Muscle of back (tissue), 13 donors: ENCODE measurements at places on chromosomes 13 and 19. TPM values are rescaled to one million over a fixed set of nuclear protein-coding genes. Genes with fewer than 3 reads are reported as not detected.

DNA sequence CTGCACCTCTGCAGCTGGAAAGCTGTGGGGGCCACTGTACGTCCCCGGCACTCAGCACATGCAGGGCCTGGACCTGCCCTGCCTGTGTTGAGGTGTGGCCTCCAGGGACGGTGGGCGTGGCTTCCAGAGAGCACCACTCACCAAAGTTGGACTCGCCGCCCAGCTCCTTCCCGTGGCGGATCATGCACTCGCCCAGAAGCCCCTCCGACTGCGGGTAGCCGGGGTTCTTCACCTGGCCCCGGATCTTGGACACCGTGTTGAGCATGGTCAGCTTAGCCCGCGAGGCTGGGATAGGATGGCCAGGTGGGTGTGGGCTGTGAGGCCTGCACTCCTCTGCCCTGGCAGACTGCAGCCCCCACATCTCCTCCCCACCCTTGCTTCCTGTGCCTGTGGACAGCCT is 22.0 kb downstream of the MPND start:
- no peak for DNase-seq

DNA sequence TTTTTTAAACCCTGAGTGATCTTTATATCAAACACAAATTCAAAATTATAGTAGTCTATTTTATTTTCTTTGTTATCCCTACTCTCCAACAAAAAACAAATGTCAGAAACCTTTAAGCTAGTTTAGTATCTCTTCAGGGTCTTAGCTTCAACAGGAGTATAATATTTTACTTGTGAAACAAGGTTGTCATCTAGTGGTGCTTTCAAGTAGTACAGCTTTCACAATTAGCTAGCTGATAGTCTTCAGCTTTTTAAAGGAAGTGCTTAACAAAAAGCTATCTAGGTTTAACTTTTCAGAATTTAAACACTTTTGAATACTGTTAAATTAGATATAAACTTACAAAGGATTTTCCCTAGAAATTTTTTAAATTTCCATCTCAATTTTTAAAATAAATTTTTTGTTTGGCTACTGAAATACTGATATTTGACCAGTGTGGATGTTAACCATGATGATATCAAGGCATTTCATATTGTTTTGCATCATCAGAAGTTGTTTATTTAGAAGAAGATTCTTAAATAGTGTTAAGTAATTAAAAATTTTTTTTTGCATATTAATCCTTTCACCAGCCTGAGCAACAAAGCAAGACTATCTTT is 34.2 kb downstream of the TDRD3 start:
- DNase-seq, result peak; percentile 51

MEIOSIN gene
- polyA plus RNA-seq, result not detected

GRCh38 chr13:58083064-58083463 is 451.5 kb downstream of the PCDH17 start:
- DNase-seq, result no peak

URAD gene
- not detected for polyA plus RNA-seq

DNA sequence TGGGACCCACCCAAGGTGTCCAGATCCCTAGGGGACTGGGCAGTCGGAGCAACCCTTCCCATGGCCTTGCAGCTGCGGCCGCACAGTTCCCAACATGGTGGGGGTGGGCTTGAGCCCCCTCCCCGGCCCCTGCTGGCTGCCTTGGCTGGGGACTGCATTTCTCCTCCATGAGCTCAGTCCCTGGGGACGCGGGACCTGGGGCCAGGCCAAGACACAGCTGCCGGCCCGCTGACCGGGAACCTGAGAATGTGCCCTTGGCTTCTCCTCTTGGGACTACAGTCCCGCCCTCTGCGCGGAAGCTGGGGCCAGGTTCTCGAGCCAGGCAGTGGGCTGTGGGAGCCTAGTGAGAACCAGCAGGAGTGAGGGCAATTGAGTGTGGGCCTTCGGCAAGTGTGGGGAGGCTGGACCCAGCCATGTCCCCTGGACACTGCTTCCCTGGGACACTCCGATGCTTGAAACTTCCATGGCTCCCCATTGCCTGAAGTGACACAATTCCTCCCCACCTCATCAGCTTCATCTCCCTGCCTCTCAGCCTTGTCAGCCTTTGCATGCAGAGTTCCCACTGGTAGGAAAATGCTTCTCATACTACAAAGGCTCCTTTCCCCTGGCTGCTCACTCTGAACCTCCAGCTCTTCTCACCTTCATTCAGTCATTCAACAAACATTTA is 13.1 kb upstream of the NOTCH3 start:
- DNase-seq, result no peak

DNA sequence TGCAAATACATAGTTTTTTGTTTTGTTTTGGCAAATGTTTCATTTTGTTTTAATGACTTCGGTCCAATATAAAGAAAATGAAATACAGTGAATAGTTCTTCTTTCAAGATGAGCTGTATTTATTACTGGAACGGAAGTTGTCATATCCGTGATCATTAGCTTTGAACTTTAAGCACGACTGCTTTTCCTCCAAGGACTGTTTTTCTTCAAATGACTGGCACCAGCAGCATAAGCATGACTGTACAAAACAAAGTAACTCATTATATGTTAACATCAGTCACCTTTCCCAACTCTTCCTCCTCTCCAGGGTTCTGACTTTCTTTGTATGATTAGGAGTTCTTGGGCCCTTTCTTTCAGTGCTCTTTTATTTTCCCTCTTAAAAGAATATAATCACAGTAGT is 20.5 kb downstream of the EDNRB start:
- DNase-seq, result no peak

DNA sequence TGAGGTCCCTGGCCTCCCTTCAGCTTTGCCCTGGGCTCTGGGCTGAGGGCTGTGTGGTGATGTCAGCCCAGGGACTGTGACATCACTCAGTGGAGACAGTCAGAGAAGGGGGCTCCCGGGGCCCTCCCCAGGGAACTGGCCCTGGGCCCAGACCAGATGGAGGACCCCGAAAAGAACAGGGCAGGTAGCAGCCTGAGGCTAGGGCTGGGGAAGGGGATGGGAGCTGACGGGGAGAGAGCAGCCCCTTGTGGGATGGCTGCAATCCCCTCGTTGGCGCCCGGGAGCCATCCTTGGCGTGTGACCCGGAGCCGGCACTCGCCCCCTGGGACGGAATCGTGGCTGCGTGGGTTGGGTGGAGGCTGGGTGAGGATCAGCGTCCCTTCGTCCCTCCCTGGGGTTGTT is 13.6 kb downstream of the CSNK1G2 start:
- DNase-seq, result no peak

DKKL1 gene
- polyA plus RNA-seq, result 1.3 TPM

- DNase-seq, result no peak
Measured at GRCh38 chr19:49592486-49593232, 1.7 kb downstream of the PRR12 start.

WDR62 gene
- polyA plus RNA-seq, result 3.0 TPM

DNA sequence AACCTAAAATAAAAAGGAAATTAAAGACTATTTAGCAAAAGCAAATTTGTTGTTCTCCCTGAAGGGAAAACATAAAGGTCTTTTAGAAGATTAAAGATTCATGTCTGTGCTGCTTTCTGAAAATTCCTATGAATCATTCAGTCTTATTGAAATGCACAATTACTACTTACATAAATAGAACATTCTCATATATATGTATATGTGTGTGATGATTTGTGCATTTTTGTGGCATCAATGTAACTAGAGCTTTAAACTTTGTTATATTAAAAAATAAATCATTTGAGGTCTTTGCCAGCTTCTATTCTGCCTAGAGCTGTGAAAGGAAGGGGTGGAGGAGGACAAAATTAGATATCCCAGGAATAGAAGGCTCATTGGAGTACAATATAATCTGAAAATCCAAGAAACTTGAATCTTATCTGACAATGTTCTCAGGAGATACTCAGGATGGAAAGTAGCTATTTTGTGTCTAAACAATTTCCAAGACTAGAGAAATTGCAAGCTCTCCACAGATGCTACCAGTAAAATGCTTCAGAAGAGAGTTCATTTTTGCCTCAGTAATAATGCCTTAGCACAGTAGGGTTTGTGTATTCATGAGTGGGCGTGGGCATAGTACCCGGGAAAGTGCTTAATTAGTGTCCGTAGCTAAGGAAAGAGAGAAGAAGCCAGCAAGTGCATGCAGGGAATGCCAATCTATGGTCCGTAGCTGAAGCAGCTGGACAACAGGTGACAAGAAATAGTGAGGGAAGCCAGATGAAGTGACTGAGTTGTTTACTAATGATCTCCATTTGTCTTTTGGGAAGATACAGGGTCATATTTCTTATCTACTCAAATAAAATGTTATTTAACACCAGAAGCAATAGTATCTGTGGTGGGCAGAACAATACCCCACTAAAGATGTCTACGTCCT is 395.5 kb upstream of the NBEA start:
- peak; percentile 19 for DNase-seq

DNA sequence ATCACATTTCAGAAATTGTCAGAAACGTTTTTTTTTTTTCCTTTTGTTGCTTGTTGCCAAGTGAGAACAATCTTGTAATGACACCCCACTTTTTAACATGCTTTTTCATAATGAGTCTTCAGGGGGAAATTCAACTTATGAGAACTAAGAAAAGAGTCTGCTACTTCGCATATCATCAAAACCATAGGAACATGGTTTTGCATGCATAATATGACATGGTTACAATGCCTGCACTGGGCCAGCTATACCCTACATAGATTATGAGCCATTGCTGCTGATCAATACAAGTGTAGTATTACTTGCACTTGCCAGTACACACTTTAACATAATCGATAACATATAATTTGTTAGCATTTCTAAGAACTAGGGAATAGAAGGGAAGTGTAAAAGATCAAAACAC is 191.0 kb upstream of the NBEA start:
- no peak for DNase-seq

DNA sequence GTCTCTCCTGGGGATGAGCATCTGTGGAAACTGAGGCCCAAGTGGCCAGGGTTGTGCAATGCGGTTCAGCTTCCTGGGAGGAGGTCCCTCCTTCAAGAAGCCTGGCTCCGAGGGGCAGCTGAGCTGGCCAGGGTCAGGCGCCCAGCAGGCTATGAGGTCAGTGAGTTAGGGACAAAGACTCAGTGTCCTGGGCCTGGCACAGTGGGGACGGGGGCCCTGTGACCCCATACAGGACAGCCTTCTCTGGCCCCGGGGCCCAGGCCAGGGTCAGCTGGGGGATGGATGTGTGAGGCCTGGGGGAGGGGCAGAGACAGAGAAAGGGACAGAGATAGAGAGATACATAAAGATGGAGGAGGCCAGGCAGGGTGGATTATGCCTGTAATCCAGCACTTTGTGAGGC is 3.0 kb upstream of the IL12RB1 start:
- DNase-seq, result no peak

- DNase-seq, result peak; percentile 44
Measured at GRCh38 chr19:42601811-42602443, 7.2 kb upstream of the CEACAM8 start.

DNA sequence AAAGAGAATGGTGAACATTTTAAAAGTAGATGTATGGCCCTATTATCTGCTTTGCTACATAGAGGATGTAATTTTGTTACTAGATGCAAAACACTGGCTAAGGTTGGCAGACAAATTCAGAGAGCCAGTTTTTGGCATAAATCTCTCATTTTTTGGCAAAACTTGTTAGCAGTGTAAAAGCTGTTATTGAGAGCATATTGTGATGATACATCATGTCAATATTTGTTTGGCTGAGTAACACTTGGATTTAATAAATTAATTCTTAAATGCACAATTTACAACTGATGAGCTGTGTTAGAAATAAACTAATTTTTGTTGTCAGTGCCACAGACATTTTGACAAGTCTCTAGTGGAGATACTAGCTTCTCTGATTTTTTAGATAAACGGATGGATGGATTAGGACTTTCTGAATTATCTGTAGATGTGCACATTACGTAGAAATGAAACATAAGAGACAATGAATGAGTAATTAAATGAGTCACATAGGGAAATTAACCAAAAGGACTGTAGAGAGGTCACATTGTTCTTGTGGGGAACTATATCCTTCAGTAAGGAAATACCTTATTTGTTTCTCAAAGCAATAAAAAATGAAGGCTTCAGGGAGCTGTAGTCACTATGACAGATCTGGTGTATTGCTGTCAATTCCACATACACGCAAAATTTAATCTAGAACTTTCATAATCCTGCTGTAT is 17.4 kb downstream of the UFM1 start:
- no peak for DNase-seq

DNA sequence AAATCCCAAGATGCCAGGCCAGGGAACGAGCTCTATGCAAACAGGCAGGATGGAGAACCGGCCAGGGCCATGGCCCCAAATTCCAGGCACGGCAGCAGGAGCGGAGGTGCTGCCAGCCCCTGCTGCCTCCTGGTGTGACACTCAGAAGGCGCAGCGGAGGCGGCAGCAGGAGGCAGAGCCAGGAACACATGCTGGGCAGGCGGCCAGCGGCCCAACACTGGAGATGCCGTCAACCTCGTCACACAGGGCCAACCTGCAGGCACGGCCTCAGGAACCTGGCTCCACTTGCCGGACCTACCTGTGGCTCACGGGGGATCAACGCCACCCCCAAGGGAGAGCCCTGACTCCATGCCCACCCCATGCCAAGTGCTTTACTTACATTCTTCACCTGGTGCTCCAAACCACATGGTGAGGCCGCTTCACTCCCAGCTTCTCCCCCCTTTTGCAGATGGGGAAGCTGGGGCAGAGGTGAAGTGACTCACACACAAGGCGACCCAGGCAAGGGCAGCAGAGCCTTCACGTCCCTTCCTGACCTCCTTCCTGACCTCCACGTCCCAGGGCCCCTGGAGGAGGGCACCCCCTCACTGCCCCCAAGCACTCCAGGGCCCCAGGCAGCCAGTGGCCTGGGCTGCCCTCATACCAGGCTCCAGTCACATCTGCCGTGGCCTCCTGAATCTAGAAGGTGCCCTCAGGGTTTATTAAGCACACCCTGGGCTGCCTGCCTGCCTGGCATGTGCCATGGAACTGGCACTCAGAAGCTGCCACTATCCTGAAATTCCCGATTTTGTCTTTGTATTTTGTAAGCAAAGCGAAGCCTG is 43.5 kb downstream of the GGACT start:
- no peak for DNase-seq

ZNF320 gene
- polyA plus RNA-seq, result 16.5 TPM

DNA sequence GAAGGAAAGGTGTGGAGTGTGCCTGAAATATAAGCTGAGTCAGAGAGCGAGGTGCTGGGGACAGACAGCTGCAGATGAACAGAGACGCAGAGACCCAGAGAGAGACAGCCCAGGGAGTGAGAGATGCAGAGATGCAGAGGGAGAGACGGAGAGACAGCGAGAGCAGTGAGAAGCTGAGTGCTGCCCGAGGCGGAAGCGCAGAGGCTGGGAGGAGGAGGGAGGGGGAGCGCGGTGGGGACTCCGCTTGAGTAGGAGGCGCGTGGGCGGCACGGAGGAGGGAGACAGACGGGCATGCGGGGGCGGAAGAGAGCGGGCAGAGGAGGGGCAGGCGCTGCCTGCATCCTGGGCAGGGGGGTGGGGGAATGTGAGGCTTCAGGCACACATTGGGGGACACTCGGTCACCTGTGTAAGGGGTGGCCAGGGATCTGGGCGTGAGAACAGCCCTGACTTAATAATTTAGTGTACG is 25.7 kb downstream of the SLC8A2 start:
- no peak for DNase-seq
